Activated CD4-positive, alpha-beta T cell treated with anti-CD3 and anti-CD28 coated beads, Interleukin-2, Interleukin-4, amounts not matched to agents 100 ng/mL and 50 ng/mL, durations not matched to agents 16 hours and 8 hours (primary cell): ENCODE measurements at places on chromosomes 2 and 18.

DNA sequence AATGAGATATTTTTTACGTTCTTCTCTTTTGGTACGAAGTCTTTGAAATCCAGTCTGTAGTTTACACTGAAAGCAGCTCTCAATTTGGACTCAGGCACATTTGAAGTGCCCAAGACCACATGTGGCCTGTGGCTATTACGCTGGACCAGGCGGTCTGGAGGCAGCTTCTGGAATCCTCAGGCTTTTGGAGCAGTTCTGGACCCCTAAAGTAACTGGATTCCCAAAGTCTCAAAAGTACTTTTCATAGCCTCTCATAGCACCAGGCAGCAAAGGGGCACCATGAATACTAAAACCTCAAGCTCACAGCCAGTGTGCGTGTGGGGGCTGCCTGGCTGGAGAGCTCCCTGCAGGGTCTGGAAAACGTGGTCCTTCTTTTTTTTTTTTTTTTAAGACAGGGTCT, 119.0 kb downstream of the SMAD7 start:
- no peak for DNase-seq

DNA sequence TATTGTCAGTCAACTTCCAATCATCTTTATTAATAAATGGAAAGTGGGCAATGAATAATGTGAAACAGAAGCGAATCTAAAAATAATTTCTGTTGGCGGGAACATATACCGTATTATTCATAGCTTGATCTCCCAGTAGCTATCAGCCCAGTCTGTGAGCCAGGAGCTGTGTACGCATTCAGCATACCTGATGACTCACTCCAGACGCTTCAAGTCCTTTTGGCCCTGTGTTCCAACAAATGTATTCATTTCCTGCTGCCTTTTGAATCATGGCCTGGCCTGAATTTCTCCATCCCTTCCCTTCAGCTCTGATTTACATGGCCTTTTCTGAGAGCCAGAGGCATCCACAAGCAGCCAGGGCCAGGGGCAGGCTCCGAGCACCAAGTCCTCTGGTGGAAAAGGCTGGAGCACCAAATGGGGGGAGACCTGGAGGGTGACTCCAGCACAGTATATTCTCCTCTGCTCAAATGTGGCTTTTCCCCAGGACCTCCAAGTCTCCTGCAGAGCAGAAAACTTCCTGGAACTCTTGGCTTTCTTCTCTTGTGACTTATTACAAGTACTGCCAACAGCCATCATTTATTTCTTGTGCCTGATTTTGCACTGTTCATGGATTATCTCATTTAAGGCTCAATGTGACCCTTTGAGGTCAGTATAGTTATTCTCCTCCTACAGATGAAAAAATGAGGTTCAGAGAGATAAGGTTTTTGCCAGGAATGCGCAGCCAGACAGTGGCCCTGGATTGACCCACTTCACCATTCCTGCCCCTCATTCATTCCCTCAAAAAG, 108.7 kb downstream of the EN1 start:
- no peak for DNase-seq

- peak; percentile 81 for DNase-seq
These were observed 91.0 kb downstream of the ICA1L start for GRCh38 chr2:202780514-202781021.

DNA sequence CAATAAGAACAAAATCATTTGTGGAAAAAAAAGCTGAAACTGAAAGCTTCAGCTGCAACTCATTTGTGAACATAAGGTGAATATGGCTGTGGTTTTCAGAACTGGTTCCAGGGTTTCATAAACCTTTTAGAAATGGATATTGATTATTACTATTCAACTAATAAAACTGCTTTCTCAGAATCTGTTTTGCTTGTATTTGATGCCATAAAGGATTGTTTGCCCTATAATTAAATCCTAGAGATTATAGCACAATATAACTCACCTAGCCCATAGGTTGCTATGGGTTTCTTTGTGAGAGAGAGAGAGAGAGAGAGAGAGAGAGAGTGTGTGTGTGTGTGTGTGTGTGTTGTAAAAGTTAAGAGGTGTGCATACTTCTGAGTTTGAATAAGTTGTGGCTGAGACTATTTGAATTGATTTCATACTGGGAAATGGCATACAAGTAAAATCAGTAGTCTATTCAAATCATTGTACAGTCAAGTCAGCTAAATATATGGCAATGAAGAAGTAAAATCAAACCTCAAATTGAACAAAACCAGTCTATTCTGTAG, 339.2 kb downstream of the ARHGAP15 start:
- DNase-seq = peak; percentile 71

DNA sequence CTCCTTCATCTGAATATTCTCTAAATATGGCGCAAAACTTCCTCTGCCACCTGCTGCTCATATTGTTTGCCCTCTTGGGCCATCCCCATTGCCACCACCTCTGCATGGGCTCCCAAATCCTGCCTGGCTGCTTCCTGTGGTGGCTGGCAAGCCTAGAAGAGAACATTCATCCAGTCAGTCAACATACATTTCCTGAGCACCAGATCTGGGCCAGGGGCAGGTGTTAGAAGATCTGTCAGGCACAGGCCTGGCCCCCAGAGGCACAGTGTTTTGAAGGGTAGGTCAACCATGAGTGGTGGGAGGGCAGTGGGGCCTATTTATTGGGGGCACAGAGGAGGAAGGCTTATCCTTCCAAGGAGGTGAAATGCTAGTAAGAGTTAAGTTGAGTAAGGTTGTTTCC, 73.2 kb downstream of the TMEM247 start:
- DNase-seq = no peak

DNA sequence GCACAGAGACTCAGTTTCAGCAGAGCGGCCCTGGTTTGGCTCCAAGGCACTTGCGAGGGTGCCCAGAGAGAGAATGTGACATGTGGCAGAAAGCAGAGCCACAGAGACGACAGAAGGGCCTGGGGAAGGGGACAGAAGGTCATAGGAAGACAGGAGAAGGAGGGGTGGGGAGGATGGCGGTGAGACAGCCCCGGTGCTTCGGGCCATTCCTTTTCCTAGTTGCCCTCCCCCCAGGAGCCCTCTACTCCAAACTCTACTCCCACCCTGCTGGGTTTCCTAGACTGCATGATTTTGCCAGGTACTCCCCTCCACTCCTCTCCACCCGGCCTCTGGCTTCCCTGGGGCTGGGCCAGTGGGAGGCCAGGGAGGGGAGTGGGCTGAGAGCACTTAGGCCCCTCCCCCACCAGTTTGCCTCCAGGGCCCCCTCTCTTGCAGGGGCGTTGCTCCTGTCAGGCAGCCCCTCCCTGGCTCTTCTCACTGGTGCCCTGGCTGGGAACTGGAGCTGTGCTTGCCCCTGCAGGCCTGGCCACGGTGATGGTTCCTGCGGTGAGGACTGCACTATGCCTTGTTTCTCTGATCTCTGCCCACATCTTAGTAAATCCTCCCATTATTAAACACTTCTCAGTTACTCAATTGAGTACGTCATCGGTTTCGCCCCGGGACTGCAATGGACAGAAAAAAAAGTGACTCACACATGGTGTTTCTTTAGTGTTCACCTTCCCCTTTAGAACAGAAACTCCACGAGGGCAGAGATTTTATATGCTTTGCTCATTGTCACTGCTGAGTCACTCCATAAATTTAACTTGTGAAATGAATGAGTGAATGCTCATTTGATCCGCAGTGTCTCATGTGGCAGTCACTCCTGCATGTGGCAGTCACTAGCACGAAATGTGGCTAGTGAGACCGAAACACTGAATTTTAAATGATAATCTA, 58.7 kb upstream of the SP3 start:
- peak; percentile 67 for DNase-seq

GRCh38 chr2:15983496-15983895, 43.1 kb downstream of the MYCN start:
- no peak for DNase-seq

GRCh38 chr2:119487434-119488244, 36.6 kb downstream of the SCTR start:
- DNase-seq = no peak

- peak; percentile 50 for DNase-seq
These were observed 35.8 kb downstream of the CIB4 start for GRCh38 chr2:26605195-26605998.

GRCh38 chr2:139000131-139000785, 220.1 kb upstream of the NXPH2 start:
- DNase-seq = no peak
